ENCODE measurements at places on chromosomes 11 and 22. TPM values are rescaled to one million over a fixed set of nuclear protein-coding genes. Genes with fewer than 3 reads are reported as not detected.

Gene CHADL
- 1.1 TPM for total RNA-seq

Gene MS4A4E
- total RNA-seq: not detected

Gene RASD2
- not detected for total RNA-seq

Gene SULT4A1
- not detected for total RNA-seq

Gene APOL3
- 11.6 TPM for total RNA-seq

Gene DUSP18
- total RNA-seq: 21.8 TPM

Gene GLB1L2
- not detected for total RNA-seq

Gene SLC1A2
- 8.1 TPM for total RNA-seq

Gene UBE2L3
- total RNA-seq: 62.7 TPM

Gene GNAZ
- total RNA-seq: 0.43 TPM

Gene FRMD8
- 72.6 TPM for total RNA-seq

Gene KRTAP5-7
- not detected for total RNA-seq

Gene GSTP1
- total RNA-seq: 520 TPM

Gene ACCSL
- not detected for total RNA-seq

Gene GAS2L1
- total RNA-seq: 42.7 TPM

Gene TPBGL
- 0.14 TPM for total RNA-seq

Gene CENATAC
- 30.6 TPM for total RNA-seq

Gene SUSD2
- 0.44 TPM for total RNA-seq

Gene OR51I1
- not detected for total RNA-seq

Gene RTL10
- 19.5 TPM for total RNA-seq

Gene OR51B2
- total RNA-seq: not detected

Gene ST14
- under 0.01 TPM for total RNA-seq

Gene SCGB1D2
- total RNA-seq: not detected

Gene ART1
- total RNA-seq: not detected

Gene CATSPERZ
- total RNA-seq: 0.44 TPM

Gene SLC35E4
- 18.6 TPM for total RNA-seq

Gene SGSM1
- total RNA-seq: not detected

Gene PLAAT3
- 10.9 TPM for total RNA-seq

Gene MRGPRX3
- 0.14 TPM for total RNA-seq

Gene KREMEN1
- 12.0 TPM for total RNA-seq

Gene P2RY2
- 0.57 TPM for total RNA-seq

Gene CRYAB
- 0.66 TPM for total RNA-seq

Gene OR2AG2
- total RNA-seq: 1.6 TPM

Gene IRAG1
- 19.2 TPM for total RNA-seq

Gene BEST1
- total RNA-seq: 1.4 TPM

Gene OVOL1
- not detected for total RNA-seq

Gene RTN4RL2
- not detected for total RNA-seq

Gene CDCA5
- 32.4 TPM for total RNA-seq

Gene OR4C13
- not detected for total RNA-seq

Data from placental pericyte (primary cell).